ENCODE measurements at places on chromosomes 12 and 14.

GRCh38 chr14:24700511-24700910, 66.5 kb upstream of the GZMB start:
- DNase-seq: no peak

- DNase-seq: no peak
Measured at GRCh38 chr12:17215759-17216570, 610.0 kb upstream of the LMO3 start.

DNA sequence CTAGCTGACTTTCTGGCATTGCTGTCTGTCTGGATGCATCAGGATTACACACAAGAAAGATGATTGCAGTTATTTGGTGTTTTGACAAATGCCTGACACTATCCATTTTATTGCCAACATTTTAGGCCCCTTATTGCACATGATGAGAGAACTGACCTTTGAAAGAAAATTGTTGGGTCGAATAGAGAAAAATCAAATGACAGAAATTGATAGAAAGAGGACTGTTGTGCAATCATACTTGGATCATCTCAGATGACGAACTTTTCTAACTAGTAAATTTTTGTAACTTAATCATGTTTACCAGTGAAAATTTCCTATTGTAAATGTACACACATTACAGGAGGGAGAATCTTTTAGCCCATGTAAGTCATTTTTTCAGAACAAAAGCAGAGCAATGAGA, 251.5 kb upstream of the USP15 start:
- DNase-seq: no peak

DNA sequence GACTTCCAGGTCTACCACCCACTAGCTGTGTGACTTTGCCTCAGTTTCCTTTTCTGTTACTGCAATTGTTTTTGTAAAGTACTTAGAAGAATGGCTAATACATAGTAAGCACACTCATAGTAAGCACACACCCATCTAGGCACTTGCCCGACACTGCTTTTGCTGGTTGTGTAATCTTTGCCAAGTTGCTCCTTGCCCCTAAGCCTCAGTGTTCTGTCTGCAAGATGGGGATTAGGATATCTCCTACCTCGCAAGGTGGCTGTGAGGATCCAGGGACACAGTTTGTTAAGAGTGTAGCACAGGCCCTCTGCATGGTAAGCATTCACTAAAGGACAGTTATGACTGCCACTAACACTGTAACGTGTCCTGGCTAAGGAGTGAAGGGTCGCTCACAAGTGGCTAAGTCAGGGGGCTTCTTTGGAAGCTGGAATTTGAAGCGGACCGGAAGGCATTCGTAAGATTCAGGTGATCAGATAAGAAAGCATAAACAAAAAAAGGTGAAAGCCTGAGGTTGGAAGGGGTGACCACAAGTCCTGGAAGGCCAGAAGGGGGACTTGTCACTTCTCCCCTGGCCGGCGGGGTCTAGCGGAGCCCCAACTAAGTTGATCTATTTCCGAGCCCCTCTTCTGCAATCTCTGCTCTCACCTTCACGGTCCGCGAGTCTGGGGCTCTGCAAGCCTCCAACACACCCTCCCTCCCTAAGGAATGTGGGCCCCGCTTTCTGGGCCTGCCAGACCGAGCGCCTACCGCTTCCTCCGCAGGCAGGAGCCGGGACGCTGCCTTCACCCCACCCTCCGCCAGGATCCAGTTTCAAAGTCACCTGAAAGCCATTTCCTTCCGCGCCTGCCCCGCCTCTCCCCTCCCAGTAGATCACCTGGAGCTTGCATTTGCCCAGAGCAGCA, 1.5 kb upstream of the PLEKHG3 start:
- no peak for DNase-seq

DNA sequence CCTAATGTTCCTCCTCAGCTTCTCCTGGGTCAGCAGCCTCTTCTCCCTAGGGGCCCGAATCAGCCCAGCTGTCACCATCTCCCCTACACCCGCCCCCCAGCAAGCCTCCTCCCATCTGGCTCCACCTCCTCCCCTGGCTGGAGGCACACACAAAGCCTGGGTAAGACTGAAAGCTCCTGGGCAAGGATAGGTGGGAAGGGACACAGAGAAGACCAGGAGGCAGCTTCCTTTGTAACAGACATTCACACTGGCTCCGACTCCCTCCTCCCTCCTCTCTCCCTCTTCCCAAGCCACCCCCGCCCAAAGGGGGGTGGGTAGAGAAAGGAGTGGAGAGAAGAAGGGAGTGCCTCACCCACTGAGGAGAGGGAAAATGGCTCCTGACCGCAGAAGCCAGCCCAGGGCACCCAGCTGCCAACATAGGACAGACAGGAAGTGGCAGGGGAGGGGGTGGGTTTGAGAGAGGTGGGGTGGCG, 4.0 kb downstream of the CHD4 start:
- DNase-seq: no peak

DNA sequence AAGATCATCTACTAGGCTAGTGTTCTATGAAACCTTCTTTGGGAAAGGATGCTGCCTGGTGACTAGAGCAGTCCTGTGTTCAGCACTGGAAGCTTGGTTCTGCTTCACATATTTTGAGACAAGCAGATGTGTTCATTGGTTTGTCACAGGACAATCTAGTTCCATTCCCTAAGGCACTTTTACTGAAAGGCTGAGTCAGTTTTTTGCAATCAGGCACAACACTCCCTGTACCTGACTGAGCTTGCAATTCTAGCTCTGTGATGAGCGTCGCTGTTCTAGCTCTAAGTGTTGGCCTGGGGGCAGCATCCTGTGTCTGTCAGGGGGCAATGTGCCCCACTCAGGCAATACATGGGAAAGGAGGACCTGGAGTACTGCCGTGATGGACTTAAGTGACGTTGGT, 144.4 kb downstream of the CAND1 start:
- no peak for DNase-seq

GRCh38 chr12:80780746-80781145, 64.0 kb downstream of the MYF5 start:
- no peak for DNase-seq

- DNase-seq: no peak
Measured at GRCh38 chr12:114254998-114255397, 150.9 kb downstream of the TBX5 start.

DNA sequence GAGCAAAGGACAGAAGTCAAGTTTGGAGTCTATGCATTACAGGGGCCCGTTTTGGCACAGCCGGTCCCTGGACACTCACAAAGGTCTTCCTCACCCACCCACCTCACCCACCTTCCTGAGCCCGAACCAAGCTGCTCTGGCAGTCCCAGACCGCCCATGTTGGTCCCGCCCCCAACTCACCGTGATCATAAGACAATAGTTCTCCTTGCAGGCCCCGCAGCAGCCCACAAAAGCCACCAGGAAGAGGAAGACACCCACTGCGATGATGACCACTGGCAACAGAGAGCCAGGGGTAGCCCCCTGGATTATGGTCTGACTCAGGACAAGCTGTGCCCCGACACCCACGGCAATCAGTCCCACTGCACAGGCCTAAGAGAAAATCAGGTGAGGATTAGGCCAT, 1.8 kb downstream of the CD63 start:
- no peak for DNase-seq

- no peak for DNase-seq
Measured at GRCh38 chr12:20044351-20044750, 324.0 kb upstream of the PDE3A start.

DNA sequence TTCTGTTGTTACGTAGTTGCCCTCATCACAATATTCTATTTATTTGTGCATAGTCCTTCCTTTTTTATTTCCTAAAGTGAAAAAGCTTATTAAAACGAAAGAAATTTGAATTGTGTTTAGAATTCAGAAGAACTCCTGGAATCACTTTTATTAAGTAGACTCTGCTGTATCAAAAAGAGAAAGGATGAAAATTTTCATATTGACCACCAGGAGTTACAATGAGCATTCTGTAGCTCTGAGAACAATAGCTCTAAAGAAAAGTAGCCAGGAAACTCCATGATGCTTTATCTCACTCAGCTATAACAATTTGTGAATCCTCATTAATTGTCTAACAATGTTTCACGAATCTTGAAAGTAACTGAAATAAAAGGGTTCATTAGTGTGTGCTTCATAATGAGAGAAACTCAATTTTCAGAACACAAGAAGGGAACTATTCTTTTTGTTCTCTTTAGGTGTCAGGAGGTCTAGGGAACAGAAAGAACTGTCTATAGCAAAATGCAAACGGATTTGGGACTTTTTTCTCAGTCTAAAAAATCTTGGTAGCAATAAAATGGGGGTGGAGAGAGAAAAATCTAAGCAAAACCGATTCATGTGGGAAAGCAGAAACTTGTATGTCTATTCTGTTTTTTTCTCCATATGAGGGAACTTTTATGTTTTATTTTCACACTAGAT, 19.3 kb downstream of the ASCL1 start:
- DNase-seq: no peak

DNA sequence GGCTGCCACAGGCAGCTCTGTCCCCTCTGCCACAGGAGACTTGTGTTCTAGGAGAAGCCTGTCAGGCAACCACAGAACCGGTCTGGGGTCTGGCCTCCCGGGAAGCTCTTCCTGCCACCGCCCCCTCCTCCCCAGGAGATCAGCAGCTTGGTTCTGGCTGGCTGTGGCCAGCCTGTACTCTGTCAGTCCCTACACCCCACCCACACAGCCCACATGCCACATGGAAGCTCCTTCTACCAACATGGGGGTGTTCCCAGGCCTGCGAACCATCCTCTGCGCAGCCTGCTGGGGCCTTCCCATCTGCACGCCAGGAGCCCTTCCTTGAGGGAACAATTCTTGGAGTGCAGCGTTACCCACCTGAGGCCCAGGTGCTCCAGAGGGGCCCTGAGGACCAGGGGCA, 16.8 kb downstream of the TMEM106C start:
- no peak for DNase-seq

GRCh38 chr12:4307593-4308333, 13.2 kb upstream of the TIGAR start:
- no peak for DNase-seq

DNA sequence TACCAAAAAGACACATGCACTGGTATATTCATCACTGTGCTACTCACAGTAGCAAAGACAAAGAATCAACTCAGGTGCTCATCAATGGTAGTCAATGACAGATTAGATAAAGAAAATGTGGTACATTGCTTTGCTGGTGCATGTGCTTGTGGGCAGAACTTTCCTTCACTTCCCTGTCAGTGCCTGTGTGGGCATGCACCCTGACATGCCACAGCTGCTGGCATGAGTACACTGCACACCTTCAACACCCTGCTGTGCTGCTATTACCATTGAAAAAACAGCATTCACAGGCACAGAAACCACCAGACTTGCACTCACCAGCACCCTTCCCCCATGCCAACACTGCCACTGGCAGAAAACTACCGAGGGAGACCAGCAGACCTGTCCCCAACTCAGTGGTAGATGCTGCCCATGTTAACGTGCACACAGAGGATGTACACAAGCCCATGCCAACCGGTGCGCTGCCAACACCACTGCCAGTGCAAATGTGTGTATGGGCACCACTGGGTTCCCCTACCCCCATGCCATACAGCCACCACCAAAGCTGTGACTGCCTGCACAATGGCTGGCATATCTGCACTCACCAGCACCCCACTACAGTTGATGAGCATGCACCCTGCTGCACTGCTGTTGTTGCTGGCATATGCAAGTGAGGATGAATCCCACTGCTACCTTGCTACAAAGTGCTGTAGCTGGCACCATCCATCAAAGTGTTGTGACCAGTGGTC, 57.4 kb downstream of the APOBEC1 start:
- no peak for DNase-seq

- no peak for DNase-seq
Measured at GRCh38 chr12:123022846-123023245, 42.4 kb downstream of the ARL6IP4 start.

GRCh38 chr12:131239384-131240094, 285.8 kb downstream of the ADGRD1 start:
- no peak for DNase-seq

DNA sequence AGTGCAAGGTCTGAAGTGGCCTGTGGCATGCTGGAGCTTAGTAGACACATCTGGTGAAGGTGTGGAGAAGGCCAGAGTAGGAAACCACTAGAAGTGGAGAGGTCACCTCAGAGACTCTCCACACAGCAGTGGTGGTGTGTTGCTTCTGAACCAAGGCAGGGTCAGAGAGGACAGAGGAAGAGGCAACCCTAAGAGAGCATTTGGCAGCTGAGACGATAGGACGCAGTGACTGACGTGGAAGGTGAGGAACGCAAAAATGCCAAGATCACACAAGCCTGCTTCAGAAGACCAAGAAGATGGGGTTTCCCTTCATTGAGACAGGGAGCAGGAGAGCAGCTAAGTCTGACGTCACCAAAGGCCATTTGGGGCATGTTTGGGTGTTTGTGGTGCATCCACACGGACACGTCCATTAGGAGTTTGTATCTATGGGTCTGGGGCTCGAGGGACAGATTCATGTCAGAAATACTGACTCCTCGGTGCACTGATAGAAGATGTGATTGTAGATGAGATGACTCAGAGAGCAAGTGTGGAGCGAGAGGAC, 338.1 kb downstream of the CACNA1C start:
- no peak for DNase-seq

DNA sequence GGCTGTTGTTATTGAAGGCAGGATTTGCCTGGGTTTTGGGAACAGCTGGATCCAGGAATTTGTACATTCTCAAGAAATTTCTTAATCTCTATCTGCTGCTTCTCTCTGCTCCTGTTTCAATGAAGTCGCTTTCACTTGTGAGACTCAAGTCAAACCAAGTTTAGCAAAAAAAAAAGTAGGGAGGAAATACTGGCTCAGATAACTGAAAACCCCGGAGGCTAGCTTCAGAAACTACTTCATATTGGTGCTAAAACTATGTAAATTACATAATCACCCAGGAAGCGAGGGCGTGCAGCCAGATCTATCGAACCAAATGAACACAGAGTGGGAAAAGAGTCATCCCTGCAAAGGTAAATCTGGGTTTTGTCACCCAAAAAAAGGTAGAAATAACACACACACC, 68.3 kb upstream of the FICD start:
- DNase-seq: no peak

GRCh38 chr12:132219323-132219722, 75.1 kb downstream of the NOC4L start:
- no peak for DNase-seq

DNA sequence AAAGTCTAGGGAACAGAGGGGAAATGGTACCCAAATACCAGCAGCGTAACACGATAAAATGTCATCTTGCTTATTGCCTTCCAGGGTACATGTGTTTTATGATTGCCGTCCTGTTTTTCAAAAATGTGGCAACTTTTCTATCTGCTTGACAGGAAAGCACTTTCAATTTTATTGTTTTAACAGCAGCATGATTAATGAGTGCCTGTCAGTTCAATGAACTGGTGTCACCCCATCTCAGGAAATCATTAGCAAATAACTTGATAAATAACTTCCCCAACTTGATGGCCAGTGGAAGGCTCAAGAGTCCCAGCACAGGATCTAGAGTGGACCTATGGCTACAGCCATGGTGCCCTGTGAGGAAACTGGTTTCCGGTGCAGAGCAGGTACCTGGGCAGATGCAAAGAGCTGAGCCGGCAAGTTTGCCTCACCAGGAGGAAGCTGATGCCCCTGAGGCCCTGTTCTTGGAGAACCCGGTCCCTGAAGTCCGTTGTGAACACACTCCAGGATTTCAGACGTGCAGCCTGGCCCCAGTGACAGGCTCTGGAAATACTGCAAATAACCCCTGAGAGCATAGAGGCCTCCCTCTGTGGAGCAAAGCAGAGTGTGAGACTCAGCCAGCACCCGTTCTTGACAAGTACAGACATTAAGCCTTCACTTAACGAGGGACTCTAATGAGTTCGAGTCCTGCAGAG, 173.5 kb upstream of the SFSWAP start:
- no peak for DNase-seq

All from activated CD8-positive, alpha-beta memory T cell treated with anti-CD3 and anti-CD28 coated beads for 1 hour (primary cell).